ENCODE measurements at places on chromosomes 6 and 20. TPM values are rescaled to one million over a fixed set of nuclear protein-coding genes. Genes with fewer than 3 reads are reported as not detected.
A peak's percentile ranks its signal among the peaks of the same experiment; 100 is the strongest.

CLPSL2 gene
- not detected for total RNA-seq

DNA sequence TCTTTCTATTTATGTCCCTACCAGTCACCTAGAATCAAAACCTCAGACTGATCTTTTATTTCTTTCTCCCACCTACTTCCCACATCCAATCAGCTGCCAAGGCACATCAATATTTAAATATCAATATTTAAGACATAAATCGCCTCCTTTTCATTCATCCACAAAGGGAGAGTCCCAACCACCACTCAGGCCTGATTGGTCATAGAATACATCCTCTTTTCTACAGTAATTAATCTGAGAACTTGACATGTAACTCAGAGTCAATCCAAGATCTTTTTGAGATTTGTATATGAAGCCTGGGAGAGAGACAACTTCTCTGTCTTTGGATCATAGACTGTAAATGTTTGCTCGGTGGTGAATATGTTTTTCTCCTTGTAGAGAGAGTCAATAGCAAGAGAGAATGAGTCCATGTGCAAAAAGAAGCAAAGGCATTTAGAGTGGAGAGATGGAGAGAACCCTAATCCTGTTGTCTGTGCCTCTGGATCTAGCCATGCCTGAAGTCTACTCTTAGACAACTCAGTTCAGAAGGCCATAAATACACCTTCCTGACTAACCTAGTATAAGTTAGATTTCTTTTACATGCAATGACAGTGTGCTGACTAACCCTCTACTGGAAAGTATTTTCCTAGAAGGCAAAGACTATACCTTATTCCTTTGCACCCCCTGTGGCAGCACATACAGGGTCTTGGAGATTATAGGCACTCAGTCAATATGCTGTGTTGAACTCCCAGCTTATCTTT lies 12.1 kb upstream of the NEDD9 start:
- no peak overlapping the region for H3K27ac ChIP-seq
- H3K27me3 ChIP-seq, result no peaks in the 10 kb centered on the region
- peaks cover 19% of the 10 kb centered on the region for H3K4me1 ChIP-seq
- H3K4me3 ChIP-seq, result no peak overlapping the region
- H3K36me3 ChIP-seq, result no peaks in the 10 kb centered on the region

GRCh38 chr20:33744773-33745385 lies 13.1 kb downstream of the ZNF341 start:
- H3K27me3 ChIP-seq, result no peaks in the 10 kb centered on the region
- H3K4me3 ChIP-seq, result no peak overlapping the region
- no peak for DNase-seq

DNA sequence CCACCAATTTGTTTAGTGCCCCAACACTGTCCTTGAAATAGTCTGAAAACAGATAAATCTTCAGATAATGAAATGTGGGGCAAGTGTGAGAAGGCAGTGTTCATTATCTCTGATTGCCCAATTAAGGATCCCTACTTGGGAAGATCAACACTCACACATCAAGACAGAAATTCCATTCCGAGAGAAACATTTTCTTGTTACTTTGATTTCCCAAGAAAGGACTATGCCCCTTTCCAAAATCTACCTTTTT lies 16.2 kb downstream of the HMGN4 start:
- no peak overlapping the region for H3K27ac ChIP-seq
- H3K36me3 ChIP-seq, result peaks cover 6% of the 10 kb centered on the region
- H3K4me3 ChIP-seq, result no peak overlapping the region
- DNase-seq, result no peak
- H3K27me3 ChIP-seq, result peaks cover 22% of the 10 kb centered on the region

PHACTR1 gene
- total RNA-seq, result 10.3 TPM

- H3K4me1 ChIP-seq, result no peaks in the 10 kb centered on the region
- peaks cover 28% of the 10 kb centered on the region for H3K27me3 ChIP-seq
- no peak overlapping the region for H3K4me3 ChIP-seq
- DNase-seq, result no peak
These were observed 43.1 kb upstream of the PHACTR3 start for GRCh38 chr20:59561228-59561605.

- H3K4me3 ChIP-seq, result peak overlapping the region; percentile 73
- no peak for DNase-seq
- H3K36me3 ChIP-seq, result no peaks in the 10 kb centered on the region
- no peak overlapping the region for H3K27ac ChIP-seq
- H3K4me1 ChIP-seq, result peaks cover 4% of the 10 kb centered on the region
These were observed 3.1 kb upstream of the CEBPB start for GRCh38 chr20:50187403-50188051.

RIMS1 gene
- total RNA-seq, result 4.5 TPM

- H3K4me1 ChIP-seq, result no peaks in the 10 kb centered on the region
- H3K27me3 ChIP-seq, result peaks cover 9% of the 10 kb centered on the region
- no peaks in the 10 kb centered on the region for H3K36me3 ChIP-seq
These were observed 7.3 kb upstream of the SIRPG start for GRCh38 chr20:1664911-1665310.

HSPA12B gene
- total RNA-seq, result 1.1 TPM

DNA sequence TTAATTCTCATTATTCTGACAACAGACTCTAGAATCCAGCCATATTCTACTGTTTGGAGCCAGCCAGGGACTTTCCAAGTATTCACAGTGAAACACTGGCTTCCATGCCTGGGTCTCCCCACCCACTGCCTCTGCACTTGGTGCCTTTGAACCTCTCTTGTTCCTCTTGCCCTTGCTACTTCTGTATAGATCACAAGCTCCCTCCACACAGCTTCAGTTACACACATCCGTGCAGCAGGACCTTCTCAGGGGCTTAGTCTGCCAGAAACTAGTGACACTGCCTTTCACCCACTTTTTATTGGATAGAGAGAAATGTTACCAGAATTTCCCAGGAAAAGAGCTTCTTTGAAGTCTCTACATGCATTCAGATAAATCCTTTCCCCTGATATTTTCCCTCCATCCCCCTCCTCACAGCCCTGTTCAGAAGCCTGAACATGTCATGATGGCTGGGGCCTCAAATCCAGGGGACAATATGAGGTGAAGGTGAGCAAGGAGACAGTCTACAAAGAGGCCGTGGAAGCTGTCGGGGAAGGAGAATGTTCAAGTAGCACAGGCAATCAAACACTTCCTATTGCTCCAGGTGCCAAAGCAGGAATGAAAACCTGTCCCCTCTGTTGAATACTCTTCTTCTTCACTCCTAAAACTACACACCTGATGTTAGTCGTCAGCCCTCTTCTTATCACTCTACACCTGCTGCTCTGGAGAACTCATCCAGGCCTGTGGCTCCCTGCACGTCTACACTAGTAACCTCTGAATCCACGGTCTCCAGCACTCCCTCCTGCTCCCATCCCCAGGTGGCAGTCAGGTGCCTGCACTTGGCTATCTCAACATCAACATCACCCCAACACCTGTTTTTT lies 20.2 kb upstream of the HLA-DOA start:
- no peak overlapping the region for H3K27ac ChIP-seq
- H3K4me1 ChIP-seq, result no peaks in the 10 kb centered on the region
- H3K36me3 ChIP-seq, result no peaks in the 10 kb centered on the region
- DNase-seq, result no peak
- peaks cover 84% of the 10 kb centered on the region for H3K27me3 ChIP-seq
- H3K4me3 ChIP-seq, result no peak overlapping the region

GRCh38 chr20:37558306-37558705 lies 30.6 kb upstream of the BLCAP start:
- H3K27me3 ChIP-seq, result peaks cover 8% of the 10 kb centered on the region
- no peaks in the 10 kb centered on the region for H3K4me1 ChIP-seq

- no peak overlapping the region for H3K27ac ChIP-seq
- no peak overlapping the region for H3K4me3 ChIP-seq
- no peaks in the 10 kb centered on the region for H3K36me3 ChIP-seq
- DNase-seq, result no peak
- H3K4me1 ChIP-seq, result no peaks in the 10 kb centered on the region
- peaks cover 12% of the 10 kb centered on the region for H3K27me3 ChIP-seq
These were observed 128.9 kb upstream of the PMEPA1 start for GRCh38 chr20:57838670-57839151.

- peaks cover 31% of the 10 kb centered on the region for H3K4me1 ChIP-seq
- H3K4me3 ChIP-seq, result no peak overlapping the region
- no peaks in the 10 kb centered on the region for H3K27me3 ChIP-seq
- no peak overlapping the region for H3K27ac ChIP-seq
- peaks cover under 1% of the 10 kb centered on the region for H3K36me3 ChIP-seq
- DNase-seq, result no peak
These were observed 14.1 kb downstream of the FKBP1A start for GRCh38 chr20:1378735-1379125.

COL20A1 gene
- total RNA-seq, result 10.2 TPM

HAO1 gene
- total RNA-seq, result not detected

GRCh38 chr20:19824861-19825260 lies 66.8 kb downstream of the RIN2 start:
- no peaks in the 10 kb centered on the region for H3K27me3 ChIP-seq
- H3K4me1 ChIP-seq, result peaks cover 7% of the 10 kb centered on the region
- H3K4me3 ChIP-seq, result no peak overlapping the region
- H3K36me3 ChIP-seq, result peaks cover 5% of the 10 kb centered on the region
- DNase-seq, result no peak

RGS17 gene
- 4.7 TPM for total RNA-seq

GRCh38 chr20:14049111-14049510 lies 53.8 kb downstream of the MACROD2 start:
- H3K27ac ChIP-seq, result no peak overlapping the region
- no peaks in the 10 kb centered on the region for H3K36me3 ChIP-seq
- no peak for DNase-seq
- no peaks in the 10 kb centered on the region for H3K4me1 ChIP-seq
- no peaks in the 10 kb centered on the region for H3K27me3 ChIP-seq
- H3K4me3 ChIP-seq, result no peak overlapping the region

ZNF184 gene
- total RNA-seq, result 15.7 TPM

OPRM1 gene
- total RNA-seq, result not detected

BNIP5 gene
- not detected for total RNA-seq

CST5 gene
- total RNA-seq, result not detected

CDH22 gene
- total RNA-seq, result not detected

DNA sequence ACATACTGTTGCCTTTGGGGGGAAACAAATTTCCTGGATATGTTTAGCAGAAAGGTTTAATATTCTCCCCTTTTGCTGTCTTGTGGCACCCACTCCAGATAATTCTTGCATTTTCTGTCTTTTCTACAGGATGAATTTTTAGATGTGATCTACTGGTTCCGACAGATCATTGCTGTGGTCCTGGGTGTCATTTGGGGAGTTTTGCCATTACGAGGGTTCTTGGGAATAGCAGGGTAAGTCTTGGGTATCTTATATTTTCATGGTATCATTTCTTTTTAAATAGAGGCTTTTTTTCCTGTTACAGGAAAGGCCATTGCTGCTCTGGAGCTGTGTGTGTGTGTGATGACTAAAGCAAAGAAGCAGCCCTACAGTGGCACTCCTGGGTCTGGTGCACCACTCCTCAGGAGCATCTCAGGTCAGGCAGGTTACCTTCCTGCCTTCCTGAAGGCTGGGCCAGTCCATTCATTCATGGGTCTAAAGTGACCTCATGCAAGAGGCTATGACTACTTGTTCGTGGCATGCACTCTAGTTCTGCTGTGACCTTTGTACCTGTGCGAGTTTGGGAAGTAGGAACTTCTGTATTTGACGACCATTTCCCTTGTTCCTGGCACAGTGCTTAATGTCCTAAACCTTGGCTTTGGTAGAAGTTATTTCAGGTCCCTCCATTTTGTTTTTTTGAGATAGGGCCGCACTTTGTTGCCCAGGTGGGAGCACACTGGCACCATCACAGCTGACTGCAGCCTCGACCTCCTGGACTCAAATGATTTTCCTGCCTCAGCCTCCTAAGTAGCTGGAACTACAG lies 2.2 kb downstream of the RAB5IF start:
- no peaks in the 10 kb centered on the region for H3K27me3 ChIP-seq
- peak overlapping the region; percentile 35 for H3K27ac ChIP-seq
- DNase-seq, result no peak

DNA sequence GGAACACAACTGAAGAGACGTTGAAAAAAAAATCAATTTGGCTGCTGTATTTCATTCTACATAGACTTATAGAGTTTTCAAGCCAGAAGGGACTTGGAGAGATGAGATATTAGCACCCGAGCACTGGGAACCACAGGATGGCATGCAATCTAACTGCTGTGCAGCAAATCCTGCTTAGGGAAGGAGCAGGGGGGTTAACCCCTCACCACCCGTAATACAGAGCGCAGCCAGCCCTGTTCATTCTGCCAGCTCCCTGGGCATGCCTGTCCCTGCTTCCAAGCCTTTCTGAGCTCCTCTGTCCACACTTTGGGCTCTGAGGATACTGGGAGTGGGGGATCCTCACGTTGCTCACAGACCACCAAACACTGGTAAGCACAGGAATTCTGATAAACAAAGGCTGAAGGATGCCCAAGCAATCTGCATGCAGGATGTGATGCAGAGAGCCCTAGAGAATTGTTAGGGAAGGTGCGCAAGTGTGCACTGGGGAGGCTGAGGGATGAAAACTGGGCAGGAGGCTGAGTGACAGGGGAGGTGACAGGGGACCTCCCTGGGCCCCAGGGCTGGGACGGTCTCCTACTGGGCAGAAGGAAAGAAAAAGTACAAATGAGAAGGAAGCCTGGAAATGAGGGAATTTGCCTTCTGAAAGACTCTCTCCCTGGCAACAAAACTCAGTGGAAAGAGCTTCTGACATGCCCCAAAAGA lies 34.0 kb downstream of the CPNE5 start:
- peaks cover 42% of the 10 kb centered on the region for H3K4me1 ChIP-seq
- no peaks in the 10 kb centered on the region for H3K36me3 ChIP-seq
- no peaks in the 10 kb centered on the region for H3K27me3 ChIP-seq
- DNase-seq, result no peak

- H3K36me3 ChIP-seq, result peaks cover 2% of the 10 kb centered on the region
- H3K4me3 ChIP-seq, result peak overlapping the region; percentile 99
- H3K27ac ChIP-seq, result peak overlapping the region; percentile 98
- DNase-seq, result peak; percentile 47
These were observed 1.0 kb downstream of the SALL4 start for GRCh38 chr20:51801122-51801822.

SLC35D3 gene
- not detected for total RNA-seq

FHL5 gene
- not detected for total RNA-seq

DNA sequence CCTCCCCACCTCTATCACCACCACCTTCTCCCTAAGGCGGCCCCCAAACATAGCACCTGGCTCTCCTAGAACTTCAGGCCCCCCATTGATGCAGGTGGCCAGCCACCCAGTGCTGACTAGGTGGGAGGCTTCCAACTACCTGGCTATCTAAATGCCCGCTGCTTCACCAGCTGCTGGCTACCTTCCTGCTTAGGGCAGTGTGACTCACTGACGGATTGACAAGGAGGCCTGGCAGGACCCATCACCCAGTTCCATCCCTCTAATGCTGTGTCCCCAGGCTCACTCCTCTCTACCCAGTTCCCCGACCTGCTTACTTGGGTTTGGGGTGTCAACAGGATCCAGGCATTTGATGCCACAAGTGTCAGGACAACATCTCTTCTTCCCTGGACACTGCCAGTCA lies 1.1 kb downstream of the SLPI start:
- no peaks in the 10 kb centered on the region for H3K36me3 ChIP-seq
- H3K4me3 ChIP-seq, result no peak overlapping the region
- DNase-seq, result no peak
- peaks cover 12% of the 10 kb centered on the region for H3K4me1 ChIP-seq

PRSS35 gene
- 3.9 TPM for total RNA-seq

DNA sequence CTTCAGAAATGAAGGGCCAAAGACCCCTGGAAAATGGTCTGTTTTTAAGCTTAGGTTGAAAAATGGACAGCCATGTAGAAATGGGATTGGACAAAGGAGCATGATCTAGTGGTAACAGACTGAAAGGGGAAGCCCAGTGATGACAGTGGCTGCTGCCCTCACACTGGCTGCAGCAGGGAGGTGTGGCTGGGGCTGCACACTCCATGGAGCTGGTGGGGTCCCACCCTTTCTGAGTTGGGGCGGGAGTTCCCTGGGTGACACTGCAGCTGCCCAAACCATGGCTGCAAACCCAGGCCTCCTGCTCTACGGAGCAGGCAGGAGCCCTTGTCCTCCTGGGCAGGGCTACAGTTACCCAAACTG lies 8.5 kb upstream of the PACSIN1 start:
- H3K27me3 ChIP-seq, result no peaks in the 10 kb centered on the region
- no peak overlapping the region for H3K27ac ChIP-seq
- no peak for DNase-seq
- peaks cover 10% of the 10 kb centered on the region for H3K4me1 ChIP-seq
